ENCODE measurements at places on chromosomes 1 and 21.

DNA sequence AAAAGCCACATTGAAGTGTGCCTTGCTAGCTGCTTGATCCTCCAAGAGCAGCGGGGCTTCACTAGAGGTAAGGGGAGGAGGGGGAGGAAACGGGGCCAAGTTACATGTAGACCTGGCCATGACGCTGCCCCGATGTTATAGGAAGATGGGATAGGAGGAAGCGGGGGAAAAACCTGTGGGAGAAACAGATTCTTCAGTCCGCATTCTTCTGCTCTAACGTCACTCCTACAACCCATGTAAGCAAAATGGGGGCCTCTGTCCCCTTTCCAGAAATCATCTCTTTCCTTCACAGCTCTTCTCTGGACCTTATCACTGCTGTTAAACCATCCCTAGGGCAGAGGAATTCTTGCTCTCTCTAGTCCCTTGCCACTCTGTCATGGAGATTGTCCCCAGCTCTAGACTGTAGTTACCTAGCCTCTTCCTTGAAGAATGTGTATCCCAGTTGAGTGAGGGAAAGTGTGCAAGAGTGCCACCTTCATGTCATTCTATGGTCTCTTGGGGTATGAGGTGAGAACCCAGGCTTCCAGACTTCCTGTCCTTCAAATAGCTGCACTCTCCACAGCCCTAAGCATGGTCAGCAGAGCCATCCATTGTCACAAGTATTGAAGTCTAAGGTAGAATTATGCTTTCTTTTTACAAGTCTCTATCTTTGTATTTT lies 11.4 kb downstream of the PLEKHO1 start:
- no peak for DNase-seq

GRCh38 chr21:44395260-44395659 lies 41.8 kb downstream of the TRPM2 start:
- DNase-seq, result no peak

GRCh38 chr1:113765306-113766230 lies 6.3 kb upstream of the PHTF1 start:
- no peak for DNase-seq

DNA sequence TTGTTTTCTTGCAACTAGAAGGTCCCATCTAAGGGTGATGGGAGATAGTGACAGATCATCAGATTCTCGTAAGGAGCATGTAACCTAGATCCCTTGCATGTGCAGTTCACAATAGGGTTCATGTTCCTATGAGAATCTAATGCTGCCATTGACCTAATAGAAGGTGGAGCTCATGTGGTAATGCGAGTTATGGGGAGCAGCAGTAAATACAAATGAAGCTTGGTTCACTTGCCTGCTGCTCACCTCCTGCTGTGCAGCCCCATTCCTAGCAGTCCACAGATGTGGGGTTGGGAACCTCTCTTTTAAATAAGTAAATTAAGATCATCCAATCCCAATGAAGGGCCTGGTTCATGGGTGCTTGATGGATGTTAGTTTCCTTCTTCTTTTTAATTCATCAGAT lies 148.7 kb upstream of the ATP1B1 start:
- no peak for DNase-seq

- no peak for DNase-seq
These were observed 59.6 kb downstream of the DMRTB1 start for GRCh38 chr1:53518775-53519174.
